Cerebellar cortex (tissue), 1 donor: ENCODE measurements at places on chromosomes 6 and 20.

DNA sequence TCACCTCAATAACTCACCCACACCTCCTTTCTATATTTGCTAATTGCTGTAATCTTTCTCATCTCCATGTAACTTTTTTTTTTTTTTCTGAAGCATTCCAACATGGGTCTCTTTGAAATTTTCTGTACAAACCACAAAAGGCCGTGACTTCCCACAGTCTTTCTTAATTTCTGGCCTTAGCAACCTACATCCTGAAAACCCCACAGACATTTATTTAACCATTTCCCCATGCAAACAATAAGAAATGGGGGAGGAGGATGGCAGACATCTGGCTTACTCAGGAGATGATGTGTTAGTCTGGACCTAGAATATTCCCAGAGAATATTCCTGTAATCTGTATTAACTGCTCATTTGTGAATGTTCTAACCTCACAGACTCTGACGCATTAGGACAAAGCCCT is 57.6 kb downstream of the MEP1A start:
- DNase-seq = no peak

- DNase-seq = peak; percentile 70
Observed at GRCh38 chr6:138182939-138183789, 21.4 kb downstream of the ARFGEF3 start.

DNA sequence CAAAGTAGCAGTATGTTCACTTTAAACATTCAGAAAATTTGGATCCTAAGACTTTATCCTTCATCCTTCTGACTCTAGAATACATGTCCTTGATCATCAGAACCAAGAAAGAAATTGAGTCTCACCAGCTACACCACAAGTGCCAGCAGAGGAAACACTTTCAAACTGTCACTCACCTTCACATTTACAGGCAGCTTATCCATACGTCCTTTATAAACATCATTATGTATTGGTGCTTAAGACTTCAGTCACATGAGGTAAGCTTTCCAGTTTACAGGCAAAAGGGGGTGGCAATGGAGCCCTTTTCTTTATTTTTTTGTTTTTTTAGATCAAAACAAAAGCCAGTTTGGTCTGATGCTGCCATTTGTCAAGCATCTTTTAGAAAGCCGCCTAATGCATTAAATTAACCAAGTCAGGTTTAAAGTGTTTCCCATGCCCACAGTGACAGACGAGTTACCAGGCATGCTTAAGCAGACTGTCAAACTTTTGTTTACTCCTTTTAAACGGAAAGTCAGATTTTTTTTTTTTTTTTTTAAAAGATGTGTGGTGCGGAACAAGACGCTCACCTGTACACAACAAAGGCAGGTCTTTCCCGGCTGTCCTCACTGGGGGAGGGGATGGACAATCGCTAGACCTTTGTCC is 952 bp upstream of the BRPF3 start:
- peak; percentile 52 for DNase-seq

GRCh38 chr20:62792940-62793756 is 3.1 kb upstream of the MRGBP start:
- DNase-seq = no peak

GRCh38 chr20:22578221-22579118 is 5.9 kb downstream of the FOXA2 start:
- no peak for DNase-seq

DNA sequence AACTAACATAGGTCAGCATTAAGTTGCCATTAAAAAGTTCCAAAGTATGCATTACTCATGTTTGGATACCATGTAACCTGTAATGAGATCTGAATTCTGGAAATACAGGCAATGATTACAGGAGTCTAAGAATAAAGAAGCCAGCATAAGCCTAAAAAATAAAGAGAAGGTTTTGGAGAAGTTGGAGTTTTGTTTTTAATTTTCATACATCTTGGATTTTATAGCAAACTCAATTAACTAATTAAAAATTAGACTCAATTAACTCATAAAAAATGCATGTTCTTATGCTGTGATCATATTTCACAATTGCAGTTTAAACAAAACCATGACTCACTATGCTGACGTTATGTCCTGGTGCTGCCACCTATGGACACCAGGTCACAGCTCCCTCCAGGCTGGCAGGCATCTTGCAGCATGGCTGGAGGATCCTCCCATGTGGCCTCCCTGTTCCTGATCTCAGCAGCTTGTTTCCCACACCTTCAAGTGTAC is 648.8 kb upstream of the AGPAT4 start:
- peak; percentile 17 for DNase-seq

DNA sequence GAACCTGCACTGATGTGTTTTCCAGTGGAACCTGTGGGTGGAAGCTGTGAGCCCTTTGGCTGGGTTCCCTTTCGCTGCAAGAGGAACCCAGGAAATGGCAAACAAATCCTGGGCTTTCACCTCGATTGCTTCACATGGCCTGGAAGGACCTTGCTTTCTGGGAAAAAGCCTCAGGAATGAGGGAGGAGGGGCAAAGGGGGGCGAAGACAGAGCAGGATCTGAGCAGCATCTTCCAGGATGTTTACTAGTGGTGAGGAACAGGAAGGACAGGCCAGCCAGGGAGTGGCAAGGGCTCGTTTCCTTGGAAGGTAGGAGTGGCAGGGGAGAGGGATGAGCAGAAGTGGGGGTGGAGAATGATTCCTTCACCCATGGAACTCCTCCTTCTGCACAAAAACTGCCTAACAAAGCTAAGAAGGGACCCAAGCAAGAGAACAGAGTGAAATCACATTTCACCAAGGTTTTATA is 5.9 kb downstream of the SLC2A10 start:
- DNase-seq = no peak

- no peak for DNase-seq
Observed at GRCh38 chr6:157272372-157272771, 50.9 kb downstream of the TMEM242 start.

GRCh38 chr6:55734256-55734655 is 141.1 kb downstream of the BMP5 start:
- no peak for DNase-seq

DNA sequence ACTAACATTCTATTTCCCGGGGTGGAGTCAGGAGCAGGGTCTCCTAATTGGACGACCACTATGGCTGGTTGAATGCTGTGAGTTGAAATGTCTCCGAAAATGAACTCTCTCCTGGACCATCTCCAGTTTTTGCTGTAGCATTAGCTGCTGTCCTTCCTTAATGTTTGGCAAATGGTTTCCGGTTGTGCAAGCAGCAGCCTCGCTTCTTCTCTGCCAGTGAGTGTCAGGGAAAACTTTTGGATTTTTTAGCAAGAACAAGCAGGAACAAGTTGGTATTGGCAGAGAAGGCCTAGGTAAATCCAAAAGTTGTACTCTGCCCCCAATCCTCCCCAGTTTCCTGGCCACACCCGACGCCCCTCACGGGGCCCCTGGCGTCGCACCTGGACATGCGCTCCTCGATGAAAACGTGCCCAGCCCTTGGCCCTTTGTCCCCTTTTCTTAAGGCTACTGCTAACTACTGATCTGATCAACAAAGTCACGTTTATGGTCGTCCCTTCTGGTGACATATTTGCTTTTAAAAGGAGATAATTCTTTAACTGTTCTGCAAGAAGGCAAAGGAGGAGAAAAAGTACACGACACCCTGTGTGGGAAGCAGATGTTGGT is 103.2 kb downstream of the ARMC2 start:
- no peak for DNase-seq

DNA sequence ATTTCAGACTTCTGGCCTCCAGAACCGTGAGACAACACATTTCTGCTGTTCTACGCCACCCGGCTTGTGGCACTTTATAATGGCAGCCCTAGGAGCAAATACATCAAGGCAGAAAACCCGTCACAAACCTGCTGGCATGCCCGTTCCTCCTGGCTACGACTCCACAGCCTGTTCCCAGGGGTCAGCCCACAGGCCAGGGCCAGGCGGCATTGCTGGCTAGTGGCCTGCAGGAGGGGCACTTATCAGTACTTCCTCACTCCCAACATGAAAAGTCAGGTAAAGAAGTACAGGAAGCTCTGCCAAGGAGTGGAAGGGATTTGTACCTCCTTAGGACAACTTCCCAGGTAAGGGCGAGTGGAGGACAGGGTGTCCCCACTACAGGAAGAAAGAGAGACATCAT is 223.1 kb upstream of the AGPAT4 start:
- no peak for DNase-seq

DNA sequence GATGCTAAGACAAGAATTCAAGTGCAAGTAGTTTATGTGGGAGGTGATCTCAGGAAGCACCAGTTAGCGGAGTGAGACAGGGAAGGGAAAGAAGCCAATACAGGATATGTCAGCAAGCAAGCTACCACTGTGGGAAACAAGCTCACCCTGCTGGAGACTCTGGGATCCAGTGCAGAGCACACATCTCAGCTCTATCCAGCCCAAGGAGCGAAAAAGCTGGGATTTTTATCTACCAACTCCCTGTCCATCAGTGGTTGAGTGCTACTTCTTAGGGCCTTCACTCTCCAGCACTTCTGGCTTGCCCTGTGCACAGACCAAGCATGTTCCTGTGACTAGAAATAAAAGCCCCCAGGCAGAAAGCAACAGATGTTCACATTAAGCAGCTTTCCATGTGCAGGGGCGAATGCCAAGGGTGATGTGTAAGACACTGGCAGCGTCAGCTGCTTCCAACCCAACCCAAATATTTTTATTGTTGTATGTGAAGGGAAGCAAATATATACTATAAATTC is 10.8 kb upstream of the RNF24 start:
- DNase-seq = peak; percentile 46

DNA sequence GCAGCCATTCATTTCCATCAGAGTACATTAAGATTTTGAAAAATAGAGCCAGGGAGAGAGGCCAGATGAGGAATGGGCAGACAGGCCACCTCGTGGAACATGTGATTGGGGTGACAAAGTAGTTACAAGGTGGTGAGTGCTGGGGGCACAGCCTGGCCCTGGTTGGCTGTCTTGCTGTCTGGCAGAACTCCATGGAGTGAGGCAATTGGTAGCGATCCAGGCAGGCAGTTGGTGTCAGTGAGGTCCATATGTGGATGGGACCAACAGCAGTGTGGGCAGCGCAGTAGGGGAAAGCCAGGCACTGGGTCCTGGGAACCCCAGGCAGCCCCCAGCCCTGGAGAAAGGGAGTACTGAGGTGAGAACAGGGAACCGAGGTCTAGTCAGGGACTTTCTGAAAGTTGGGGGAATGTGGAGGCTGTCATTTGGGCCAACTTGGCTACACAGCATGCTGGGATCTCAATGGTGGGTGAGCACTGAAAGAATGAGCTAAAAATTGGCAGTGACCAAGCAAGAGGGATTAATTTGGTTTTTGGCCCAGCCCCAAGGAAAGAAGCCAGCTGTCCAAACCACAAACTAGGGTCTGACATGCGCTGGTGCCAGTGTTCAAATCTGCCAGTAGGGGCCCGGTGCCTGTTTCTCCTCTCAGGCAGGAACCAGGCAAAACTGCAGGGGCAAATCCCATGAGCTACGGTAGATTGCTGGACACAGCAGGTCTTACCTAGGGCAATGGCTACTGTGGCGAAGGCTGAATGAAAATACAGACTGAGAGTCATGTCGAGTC is 61.4 kb upstream of the E2F3 start:
- DNase-seq = peak; percentile 28

DNA sequence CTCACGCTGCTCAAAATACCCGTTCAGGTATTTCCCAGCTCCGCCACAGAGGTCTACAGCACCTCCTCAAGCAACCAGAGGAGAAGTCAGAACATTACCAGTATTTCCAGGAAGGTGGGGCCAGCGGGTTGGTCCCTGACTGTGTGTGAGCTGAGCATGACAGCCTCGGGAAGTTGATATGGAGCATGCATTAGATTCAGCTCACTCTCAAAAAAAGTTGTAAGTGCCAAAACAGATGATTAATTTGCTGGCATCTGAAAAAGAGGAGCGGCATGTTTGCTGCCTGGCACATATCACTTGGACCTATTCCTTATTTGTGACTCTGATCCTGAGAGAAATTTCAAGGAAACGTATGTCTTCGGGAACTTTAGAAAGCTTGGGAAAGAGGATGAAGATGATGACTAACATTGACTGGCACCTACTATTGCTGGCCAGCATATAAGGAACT is 32.3 kb downstream of the ELOVL2 start:
- no peak for DNase-seq

- DNase-seq = no peak
Observed at GRCh38 chr20:35116258-35116657, 23.7 kb upstream of the TRPC4AP start.

DNA sequence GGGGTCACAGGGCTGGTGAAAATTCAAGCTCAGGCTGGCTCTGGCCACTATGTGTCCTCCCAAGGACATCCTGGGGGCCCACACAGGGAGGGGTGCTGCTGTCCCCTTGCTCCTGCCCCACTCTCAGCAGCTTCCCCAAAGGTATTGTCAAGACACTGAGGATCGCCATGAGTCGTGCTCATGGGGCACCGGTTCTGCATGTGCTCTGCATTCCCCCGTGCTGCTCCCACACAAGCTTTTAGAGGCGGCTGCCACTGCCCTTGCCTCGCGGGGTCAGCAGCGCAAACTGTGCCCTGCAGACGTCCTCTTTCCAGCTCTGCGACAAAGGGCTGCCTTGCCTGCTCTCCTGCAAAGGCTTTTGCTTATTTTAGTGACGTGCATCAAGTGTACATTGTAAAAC is 179.8 kb downstream of the ERMARD start:
- no peak for DNase-seq

DNA sequence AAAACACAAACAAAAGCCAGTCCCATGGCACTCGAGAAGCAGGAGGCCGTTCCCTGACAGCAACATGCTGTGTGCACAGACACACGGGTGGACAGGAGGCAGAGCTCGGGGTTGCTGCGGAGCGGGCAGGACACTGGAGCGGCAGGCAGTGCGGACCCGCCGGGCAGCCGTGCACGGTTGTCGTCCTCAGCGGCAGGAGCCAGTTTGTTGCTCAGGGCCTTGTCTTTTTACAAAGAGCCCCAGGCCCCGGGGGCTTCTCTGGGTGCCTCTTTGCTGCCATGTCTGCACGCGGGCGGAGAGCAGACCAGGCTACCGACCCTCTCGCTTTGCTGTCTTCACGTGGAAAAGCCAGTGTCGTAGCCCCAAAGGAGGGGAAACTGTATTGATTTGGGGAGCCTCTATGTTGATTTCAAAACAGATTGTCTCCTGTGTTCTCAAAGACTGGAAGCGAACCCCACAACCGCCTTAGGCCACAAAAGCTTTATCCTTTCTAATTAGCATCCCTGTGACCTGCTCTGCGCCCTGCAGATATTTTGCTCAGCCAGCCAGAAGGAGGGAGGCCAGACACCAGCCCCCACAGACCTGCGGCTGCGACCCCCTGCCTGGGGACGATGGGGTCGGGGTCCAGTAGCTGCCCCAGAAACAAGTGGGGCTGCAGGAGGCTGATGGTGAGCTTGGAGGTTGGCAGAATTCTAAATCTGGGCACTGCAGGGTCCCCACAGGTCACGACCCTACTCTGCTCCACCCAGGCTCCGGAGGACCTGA is 50.2 kb downstream of the ERMARD start:
- no peak for DNase-seq

DNA sequence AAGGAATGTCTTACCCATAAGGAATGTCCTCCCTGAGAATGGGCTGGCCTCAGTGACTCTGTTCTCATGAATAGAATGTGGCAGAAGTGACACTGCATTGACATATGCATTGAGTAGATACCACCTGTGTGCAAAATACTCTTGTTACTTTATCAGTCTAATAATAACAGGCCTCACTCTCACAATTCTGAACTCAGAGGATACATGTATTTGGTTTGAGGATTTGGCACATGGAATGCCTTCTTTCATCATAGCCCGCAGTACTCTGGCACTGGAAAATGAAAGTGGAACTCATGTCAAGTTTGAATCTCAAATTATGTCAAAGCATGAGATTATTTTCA is 52.9 kb upstream of the PLCB4 start:
- no peak for DNase-seq
